Kidney (tissue), 22 donors: ENCODE measurements at places on chromosomes 2 and 18. TPM values are rescaled to one million over a fixed set of nuclear protein-coding genes. Genes with fewer than 3 reads are reported as not detected.

GRCh38 chr2:169303579-169304305 lies 58.6 kb downstream of the LRP2 start:
- H3K4me1 ChIP-seq: no peaks in the 10 kb centered on the region
- H3K4me3 ChIP-seq: no peak overlapping the region
- H3K27me3 ChIP-seq: no peaks in the 10 kb centered on the region
- DNase-seq: no peak
- H3K36me3 ChIP-seq: no peaks in the 10 kb centered on the region

The CNDP1 gene
- polyA plus RNA-seq: 2.9 TPM

GRCh38 chr2:227890495-227891079 lies 19.2 kb downstream of the DAW1 start:
- no peaks in the 10 kb centered on the region for H3K36me3 ChIP-seq
- H3K4me3 ChIP-seq: no peak overlapping the region
- H3K27ac ChIP-seq: no peak overlapping the region
- H3K4me1 ChIP-seq: no peaks in the 10 kb centered on the region
- DNase-seq: no peak

DNA sequence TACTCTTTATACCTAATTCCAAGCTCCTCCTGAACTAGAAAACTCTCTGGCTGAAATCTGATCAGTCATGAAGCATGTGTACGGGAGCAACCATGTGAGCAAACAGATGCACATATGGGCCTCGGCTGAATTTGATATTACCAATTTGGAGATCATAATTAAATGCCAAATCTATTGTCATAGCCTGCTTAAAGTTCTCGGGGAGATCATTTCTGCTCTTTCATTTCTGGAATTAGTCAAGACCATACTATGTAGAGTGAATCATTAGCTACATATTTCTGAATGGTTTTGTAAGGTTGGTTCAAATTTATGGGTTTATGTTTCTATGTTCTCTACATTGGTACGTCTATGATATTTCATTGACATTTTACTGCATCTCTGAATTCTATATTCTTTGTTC lies 205.5 kb downstream of the UBE2E3 start:
- no peaks in the 10 kb centered on the region for H3K4me1 ChIP-seq
- H3K27me3 ChIP-seq: no peaks in the 10 kb centered on the region
- H3K36me3 ChIP-seq: no peaks in the 10 kb centered on the region
- no peak for DNase-seq
- H3K4me3 ChIP-seq: no peak overlapping the region
- no peak overlapping the region for H3K27ac ChIP-seq

The PARD6G gene
- polyA plus RNA-seq: 10.7 TPM

The GPR39 gene
- 4.9 TPM for polyA plus RNA-seq

The G6PC2 gene
- polyA plus RNA-seq: not detected

DNA sequence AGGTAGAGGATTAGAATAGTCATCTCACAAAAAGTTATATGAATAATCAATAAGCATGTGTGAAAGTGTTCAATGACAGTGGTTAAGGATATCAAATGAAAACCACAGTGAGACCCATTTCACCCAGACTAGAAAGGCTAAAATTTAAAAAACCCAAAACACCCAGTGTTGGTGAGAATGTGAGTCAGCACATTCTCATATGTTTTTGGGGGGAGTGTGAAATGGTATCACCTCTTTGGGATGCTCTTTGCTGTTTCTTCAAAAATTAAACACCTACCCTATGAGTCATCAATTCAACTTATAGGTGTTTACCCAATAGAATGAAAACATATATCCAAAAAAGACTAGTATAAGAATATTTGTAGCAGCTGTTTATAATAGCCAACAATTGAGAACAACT lies 69.8 kb downstream of the MAP3K20 start:
- no peaks in the 10 kb centered on the region for H3K4me1 ChIP-seq
- H3K27me3 ChIP-seq: no peaks in the 10 kb centered on the region
- H3K4me3 ChIP-seq: no peak overlapping the region

GRCh38 chr2:157052685-157053224 lies 204.8 kb upstream of the GALNT5 start:
- no peak overlapping the region for H3K27ac ChIP-seq
- H3K36me3 ChIP-seq: no peaks in the 10 kb centered on the region
- no peaks in the 10 kb centered on the region for H3K27me3 ChIP-seq
- H3K4me1 ChIP-seq: no peaks in the 10 kb centered on the region
- no peak overlapping the region for H3K4me3 ChIP-seq

DNA sequence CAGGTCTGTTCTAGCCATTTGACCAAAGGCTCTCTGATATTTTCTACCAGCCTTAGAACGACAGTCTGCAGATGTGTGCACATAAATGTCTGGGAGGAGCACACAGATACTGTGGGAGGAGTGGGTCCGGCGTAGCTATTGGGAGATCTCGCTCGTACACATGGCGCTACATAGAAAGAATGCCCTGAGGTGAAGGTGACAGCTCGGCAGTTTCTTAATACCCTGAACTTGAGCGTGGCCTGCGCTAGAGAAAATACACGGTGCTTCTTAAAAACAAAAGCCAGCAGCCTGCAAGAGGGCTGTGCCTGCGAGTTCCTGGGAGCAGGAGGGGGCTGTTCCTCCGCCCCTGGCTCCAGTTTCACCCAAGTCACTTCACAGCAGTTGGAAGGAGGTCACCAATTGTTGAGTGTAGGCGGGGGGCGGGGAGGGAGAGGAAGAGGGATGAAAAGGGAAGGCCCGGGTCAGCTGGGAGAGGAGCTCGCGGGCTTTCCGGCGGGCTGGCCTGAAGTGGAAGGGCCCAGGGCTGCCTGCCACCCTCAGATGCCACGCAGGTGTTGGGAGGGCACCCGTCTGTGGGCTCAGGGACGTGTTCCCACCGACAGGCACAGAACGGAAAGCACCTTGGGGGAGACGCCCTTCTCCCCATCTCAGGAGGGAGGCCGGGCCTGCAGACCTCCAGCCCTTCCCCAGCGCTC lies 124.7 kb upstream of the ZNF516 start:
- peak; percentile 93 for DNase-seq
- H3K4me3 ChIP-seq: no peak overlapping the region
- H3K27me3 ChIP-seq: no peaks in the 10 kb centered on the region
- peak overlapping the region; percentile 23 for H3K27ac ChIP-seq

GRCh38 chr2:150060341-150060740 lies 427.1 kb downstream of the RND3 start:
- no peak overlapping the region for H3K4me3 ChIP-seq
- H3K27ac ChIP-seq: no peak overlapping the region
- no peaks in the 10 kb centered on the region for H3K4me1 ChIP-seq

DNA sequence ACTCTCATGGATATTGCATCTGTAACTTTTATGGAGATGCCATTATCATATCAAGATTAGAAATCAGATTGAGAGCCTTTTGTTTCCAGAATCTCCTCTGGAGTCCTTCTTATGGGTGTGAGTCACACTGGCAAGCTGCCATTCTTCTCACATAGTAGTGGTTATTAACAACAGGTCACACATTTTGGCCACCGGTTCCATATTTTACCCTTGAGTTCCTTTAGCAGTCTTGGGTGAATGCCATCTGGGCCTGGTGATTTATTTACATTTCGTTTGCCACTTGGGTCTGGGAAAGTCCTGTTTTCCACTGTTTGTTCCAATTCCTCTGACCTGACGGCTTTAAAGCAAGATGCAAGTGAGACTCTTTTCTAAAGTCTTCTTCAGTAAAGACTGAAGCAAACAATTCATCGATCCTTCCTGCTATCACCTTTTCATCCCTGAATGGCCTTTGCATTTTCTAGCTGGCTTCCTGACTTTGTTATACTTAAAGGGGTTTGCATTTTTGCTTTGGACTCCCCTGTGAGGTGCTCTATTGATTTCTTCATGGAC lies 80.5 kb upstream of the CAVIN2 start:
- no peaks in the 10 kb centered on the region for H3K4me1 ChIP-seq
- H3K4me3 ChIP-seq: no peak overlapping the region
- no peaks in the 10 kb centered on the region for H3K27me3 ChIP-seq
- no peak for DNase-seq
- no peaks in the 10 kb centered on the region for H3K36me3 ChIP-seq

The PDE11A gene
- polyA plus RNA-seq: 0.58 TPM

GRCh38 chr2:188527141-188527540 lies 235.5 kb downstream of the GULP1 start:
- no peak overlapping the region for H3K4me3 ChIP-seq
- H3K27me3 ChIP-seq: no peaks in the 10 kb centered on the region
- H3K36me3 ChIP-seq: no peaks in the 10 kb centered on the region

GRCh38 chr2:32788114-32788513 lies 158.6 kb upstream of the LTBP1 start:
- no peaks in the 10 kb centered on the region for H3K4me1 ChIP-seq
- no peaks in the 10 kb centered on the region for H3K36me3 ChIP-seq
- no peak for DNase-seq
- no peak overlapping the region for H3K27ac ChIP-seq

GRCh38 chr2:238064376-238064775 lies 3.6 kb downstream of the SCLY start:
- H3K4me1 ChIP-seq: peaks cover 16% of the 10 kb centered on the region
- no peaks in the 10 kb centered on the region for H3K36me3 ChIP-seq
- H3K27me3 ChIP-seq: no peaks in the 10 kb centered on the region
- no peak overlapping the region for H3K4me3 ChIP-seq

- H3K27ac ChIP-seq: no peak overlapping the region
- no peaks in the 10 kb centered on the region for H3K4me1 ChIP-seq
- DNase-seq: no peak
- no peak overlapping the region for H3K4me3 ChIP-seq
- no peaks in the 10 kb centered on the region for H3K36me3 ChIP-seq
Measured at GRCh38 chr18:64518191-64518590, 369.3 kb upstream of the LINC00305 start.

GRCh38 chr2:120346667-120347358 lies 877 bp downstream of the INHBB start:
- H3K4me1 ChIP-seq: peaks cover 12% of the 10 kb centered on the region
- H3K4me3 ChIP-seq: no peak overlapping the region
- no peak overlapping the region for H3K27ac ChIP-seq
- H3K27me3 ChIP-seq: peaks cover 51% of the 10 kb centered on the region

- no peak overlapping the region for H3K27ac ChIP-seq
- H3K4me3 ChIP-seq: no peak overlapping the region
- H3K27me3 ChIP-seq: peaks cover 2% of the 10 kb centered on the region
- H3K4me1 ChIP-seq: no peaks in the 10 kb centered on the region
Measured at GRCh38 chr2:120662746-120663145, 72.9 kb upstream of the GLI2 start.

GRCh38 chr18:63106727-63107126 lies 212.8 kb downstream of the BCL2 start:
- no peak overlapping the region for H3K4me3 ChIP-seq
- no peaks in the 10 kb centered on the region for H3K27me3 ChIP-seq
- H3K36me3 ChIP-seq: no peaks in the 10 kb centered on the region
- H3K27ac ChIP-seq: no peak overlapping the region
- no peaks in the 10 kb centered on the region for H3K4me1 ChIP-seq

The GALNT13 gene
- not detected for polyA plus RNA-seq

The CACNB4 gene
- polyA plus RNA-seq: 1.3 TPM

DNA sequence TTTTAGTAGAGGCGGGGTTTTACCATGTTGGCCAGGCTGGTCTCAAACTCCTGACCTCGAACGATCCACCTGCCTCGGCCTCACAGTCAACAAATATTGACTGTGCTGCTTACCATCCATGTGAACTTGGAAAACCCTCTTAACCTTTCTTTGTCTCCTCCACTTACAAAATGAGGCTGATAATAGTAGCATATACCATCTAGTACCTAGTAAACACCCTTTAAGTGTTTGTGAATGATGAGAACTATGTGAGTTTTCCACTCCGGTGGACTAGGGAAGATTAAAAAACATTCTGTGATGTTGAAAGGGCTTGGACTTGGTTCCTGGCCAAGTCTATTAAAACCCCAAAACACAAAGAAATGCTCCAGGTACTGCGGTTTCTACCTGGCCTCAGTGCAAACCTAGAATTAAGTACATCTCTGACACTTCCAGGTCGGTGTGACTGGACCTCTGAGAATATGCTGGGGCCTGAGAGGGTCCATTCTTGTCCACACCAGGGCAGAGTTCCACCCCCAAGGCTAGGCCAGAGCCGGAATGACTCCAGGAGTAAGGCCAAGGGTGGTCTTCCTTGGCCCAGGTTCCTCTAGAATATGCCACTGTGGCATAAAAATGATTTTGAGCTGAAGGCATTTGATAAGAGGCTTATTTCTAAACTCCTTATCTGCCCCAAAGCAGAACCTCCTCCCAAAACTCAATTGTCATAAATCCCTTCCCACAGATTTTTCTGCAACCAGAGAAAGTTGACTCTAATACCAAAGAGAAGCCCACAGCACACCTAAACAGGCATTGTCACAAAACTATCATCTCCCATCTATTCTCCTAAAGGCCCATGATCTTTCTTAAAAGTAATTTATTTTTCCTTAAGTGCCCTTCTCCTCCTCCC lies 217.5 kb downstream of the TGIF1 start:
- no peak for DNase-seq
- no peaks in the 10 kb centered on the region for H3K27me3 ChIP-seq
- no peaks in the 10 kb centered on the region for H3K36me3 ChIP-seq
- H3K4me3 ChIP-seq: no peak overlapping the region
- peaks cover 5% of the 10 kb centered on the region for H3K4me1 ChIP-seq

DNA sequence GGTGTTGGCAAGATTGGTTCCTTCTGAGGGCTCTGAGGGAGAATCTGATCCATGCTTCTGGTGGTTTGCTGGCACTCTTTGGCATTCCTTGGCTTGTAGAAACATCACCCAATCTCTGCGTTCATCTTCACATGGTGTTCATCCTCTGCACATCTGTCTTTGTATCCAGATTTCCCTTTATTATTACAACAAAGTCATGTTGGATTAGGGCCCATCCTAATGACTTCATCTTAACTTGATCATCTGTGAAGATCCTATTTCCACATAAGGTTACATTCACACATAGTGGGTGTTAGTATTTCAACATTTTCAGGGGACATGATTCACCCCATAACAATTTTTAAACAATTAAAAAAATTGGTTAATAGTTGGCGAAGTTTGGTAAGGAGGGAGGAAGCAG lies 177.4 kb upstream of the CWC22 start:
- no peaks in the 10 kb centered on the region for H3K36me3 ChIP-seq
- H3K27me3 ChIP-seq: no peaks in the 10 kb centered on the region
- no peaks in the 10 kb centered on the region for H3K4me1 ChIP-seq
- H3K4me3 ChIP-seq: no peak overlapping the region

The SLC9A2 gene
- polyA plus RNA-seq: 5.6 TPM

The LRRC30 gene
- polyA plus RNA-seq: not detected

- H3K4me3 ChIP-seq: peak within 1 kb of the TSS; percentile 32
- H3K27me3 ChIP-seq: no peaks in the 10 kb centered on the region
- DNase-seq: peak; percentile 96
- H3K27ac ChIP-seq: no peak within 1 kb of the TSS
- H3K4me1 ChIP-seq: no peaks in the 10 kb centered on the region
- H3K36me3 ChIP-seq: no peaks in the 10 kb centered on the region
Measured at GRCh38 chr2:166494140-166494624, at the start of gene SCN7A. Gene SCN7A, minus strand, starts transcription at chr2:166494249. Its CDS starts 16,553 bp downstream, at chr2:166477696.

The ADCY3 gene
- polyA plus RNA-seq: 21.1 TPM

The LOXHD1 gene
- not detected for polyA plus RNA-seq

The ZNF804A gene
- polyA plus RNA-seq: 1.2 TPM

The PRKCE gene
- 11.1 TPM for polyA plus RNA-seq

The IFIH1 gene
- polyA plus RNA-seq: 11.3 TPM

DNA sequence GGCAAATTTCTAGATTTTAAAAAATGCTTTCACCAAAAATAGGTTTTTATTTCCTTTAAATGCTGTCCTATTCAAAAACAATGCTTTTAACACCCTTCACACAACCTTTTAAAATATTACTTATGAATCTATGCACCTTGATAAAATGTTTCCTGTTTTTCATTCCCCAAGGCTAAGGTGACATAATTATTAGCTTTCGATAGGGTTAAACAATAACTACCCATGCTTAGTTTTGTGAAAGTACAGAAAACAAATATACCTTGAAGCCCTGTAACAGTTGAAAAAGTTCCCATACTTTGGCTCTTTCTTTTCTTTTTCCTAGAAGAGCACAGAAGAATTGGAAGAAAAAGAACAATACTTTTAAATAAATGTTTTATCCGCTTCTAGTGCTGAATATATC lies 54.9 kb upstream of the ITPRID2 start:
- no peaks in the 10 kb centered on the region for H3K4me1 ChIP-seq
- H3K27me3 ChIP-seq: no peaks in the 10 kb centered on the region
- no peak overlapping the region for H3K27ac ChIP-seq
- no peak overlapping the region for H3K4me3 ChIP-seq
